ENCODE measurements at places on chromosomes 12 and 14.

DNA sequence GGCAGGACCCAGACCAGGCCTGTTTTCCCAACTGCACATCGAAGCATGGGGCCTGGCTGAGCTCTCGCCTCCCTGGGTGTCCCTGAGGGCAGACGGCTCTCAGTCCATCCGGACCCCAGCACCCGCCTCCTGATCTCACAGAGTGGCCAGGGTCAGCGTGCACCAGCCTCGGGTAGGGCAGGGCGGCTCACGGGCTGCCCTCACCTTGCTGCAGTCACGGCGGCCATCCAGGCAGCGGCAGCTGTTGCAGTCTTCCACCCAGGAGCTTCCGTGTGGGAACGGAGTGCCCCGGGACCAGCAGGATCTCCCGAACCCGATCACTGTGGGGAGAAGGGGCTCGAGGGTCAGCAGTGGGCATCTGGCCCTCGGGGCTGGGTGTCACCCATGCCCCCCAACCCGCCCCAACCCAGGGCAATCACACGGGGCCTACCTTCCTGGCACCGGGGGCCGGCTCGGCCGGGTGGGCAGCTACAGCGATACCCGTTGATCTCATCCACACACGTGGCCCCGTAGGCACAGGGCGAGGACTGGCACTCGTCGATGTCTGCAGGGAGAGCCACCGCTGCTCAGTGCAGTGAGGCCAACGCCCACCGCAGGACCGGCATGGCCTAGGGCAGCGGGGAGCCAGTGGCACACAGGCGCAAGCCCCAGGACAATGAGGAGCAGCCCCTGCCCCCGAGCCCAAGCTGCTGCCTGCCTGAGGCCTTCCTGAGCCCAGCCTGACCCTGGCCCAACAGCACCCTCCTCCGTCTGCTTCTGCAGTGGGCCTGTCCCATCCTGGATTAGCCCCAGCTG, 22.2 kb downstream of the JAG2 start:
- no peak for DNase-seq

GRCh38 chr14:39991041-39991440, 558.8 kb upstream of the FBXO33 start:
- peak; percentile 41 for DNase-seq

DNA sequence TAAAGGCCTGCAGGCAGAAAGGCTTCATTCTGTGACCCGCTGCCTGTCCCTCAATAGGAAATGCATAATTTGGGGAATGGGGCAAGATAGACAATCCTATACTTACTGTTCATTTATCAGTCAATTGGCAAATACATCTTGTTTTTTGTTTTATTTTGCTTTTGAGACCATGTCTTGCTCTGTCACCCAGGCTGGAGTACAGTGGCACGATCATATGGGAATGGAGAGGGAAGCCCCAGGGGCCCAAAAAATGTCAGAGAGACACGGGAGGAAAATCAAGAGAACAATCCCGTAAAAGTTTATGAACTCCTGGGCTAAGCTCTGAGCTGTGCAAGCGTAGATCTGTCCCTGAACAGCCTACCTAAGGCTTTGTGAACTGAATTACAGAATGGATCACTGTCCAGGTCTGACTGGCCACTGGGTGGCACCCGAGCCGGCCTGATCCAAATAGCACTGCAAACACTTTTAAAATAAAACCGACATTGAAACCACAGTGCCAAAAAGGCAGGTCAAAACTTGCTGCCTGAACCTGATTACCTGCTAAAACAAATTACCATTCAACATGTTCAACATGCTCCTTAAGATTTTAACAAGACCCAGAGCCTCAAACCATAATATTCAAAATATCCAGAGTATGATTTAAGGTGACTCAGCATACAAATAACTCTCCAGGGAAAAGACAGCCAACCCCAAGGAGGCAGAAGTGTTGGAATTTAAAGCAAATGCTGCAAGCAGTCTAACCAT, 11.8 kb downstream of the COPS7A start:
- DNase-seq = peak; percentile 46

GRCh38 chr12:95918194-95918993, 24.0 kb downstream of the CCDC38 start:
- DNase-seq = peak; percentile 16

- no peak for DNase-seq
These were observed 251.5 kb downstream of the FOXN3 start for GRCh38 chr14:89165189-89166181.

DNA sequence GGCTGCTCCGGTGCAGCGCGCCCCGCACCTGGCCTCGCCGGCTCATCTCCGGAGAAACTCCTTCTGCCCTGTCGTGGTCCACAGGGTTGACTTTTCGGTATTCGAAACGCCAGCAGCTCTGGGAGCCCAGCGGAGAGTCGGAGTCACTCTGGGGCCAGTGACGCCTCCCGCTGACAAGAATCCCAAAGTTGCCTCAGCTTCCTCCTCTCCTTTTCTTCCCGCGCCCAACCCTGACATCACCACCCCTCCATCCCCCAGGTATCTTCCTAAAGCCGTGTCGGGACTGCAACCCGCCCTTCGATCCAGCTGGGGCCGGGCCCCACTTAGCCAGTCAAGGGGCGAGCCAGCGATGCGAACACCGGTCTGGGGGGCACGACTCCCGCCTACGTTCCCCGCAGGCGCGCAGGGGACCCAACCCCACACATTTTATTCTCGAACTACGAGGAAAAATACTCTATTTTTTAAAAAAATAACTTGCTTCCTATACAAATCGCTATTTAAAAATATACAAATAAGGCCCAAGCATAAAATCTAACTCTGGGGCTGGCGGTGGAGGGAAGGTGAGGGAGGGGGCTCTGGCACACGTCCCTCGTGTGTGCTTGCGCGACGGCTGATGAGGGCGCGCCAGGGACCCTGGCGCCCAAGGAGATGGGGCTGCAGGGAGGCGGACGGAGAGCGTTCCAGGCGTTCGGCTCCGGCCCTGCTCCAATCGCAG, 2.1 kb downstream of the NKX2-8 start:
- no peak for DNase-seq

DNA sequence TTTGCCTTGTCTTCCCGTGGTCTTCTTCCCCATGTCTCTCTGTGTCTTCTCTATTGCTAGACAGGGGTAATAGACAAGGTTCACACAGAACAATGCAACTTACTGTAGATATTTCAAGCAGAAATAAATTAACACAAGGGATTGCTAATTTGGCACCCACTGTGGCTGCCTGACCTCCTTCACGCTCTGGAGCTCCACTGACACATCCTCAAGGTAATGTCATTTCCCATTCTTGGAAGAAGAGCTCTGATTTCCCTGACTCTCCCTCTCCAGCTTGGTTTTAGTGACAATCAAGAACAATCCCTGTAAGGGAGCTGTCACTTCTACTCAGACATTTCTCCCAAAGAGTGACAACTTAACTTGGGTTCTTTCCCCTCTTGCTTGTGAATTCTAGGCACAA, 105.4 kb upstream of the NAP1L1 start:
- DNase-seq = no peak

GRCh38 chr12:15853877-15854276, 28.3 kb upstream of the STRAP start:
- DNase-seq = no peak

- peak; percentile 86 for DNase-seq
These were observed 274.0 kb downstream of the SLC15A4 start for GRCh38 chr12:128549601-128550218.

DNA sequence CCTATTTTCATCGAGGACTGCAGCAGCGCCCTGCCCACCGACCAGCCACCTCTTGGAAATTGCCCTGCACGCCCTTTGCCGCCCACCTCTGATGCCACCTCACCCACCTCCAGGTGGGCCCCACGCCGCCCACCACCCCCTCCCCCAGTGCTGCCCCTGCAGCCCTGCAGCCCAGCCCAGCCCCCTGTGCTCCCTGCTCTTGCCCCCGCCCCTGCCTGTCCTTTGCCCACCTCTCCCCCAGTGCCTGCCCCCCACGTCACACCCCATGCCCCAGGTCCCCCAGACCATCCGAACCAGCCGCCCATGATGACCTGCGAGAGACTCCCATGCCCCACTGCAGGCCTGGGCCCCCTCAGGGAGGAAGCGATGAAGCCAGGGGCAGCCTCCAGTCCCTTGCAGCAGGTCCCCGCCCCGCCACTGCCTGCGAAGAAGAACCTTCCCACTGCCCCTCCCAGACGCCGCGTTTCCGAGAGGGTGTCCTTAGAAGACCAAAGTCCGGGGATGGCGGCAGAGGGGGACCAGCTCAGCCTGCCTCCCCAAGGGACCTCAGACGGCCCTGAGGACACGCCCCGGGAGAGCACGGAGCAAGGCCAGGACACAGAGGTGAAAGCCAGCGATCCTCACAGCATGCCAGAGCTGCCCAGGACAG, 96.5 kb downstream of the LGMN start:
- no peak for DNase-seq

DNA sequence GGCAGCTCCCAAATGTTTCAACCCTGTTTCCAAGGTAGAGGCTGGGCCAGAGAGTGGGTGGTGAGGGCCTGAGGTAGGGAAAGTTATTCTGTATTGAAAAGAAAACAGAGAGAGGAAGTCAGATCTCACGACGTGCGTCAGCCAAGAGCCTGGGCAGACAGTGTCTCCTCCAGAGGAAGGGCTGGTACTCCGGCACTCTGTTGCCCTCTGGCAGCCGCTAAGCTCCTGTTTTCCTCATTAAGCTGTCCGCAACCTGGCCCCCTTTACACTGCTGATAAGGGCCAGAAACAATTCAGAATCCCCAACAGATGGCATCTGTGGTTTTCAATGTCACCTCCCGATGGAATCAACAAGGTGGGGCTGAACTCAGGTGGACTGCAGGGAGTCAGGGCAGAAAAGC, 26.0 kb upstream of the LTBP2 start:
- DNase-seq = no peak

DNA sequence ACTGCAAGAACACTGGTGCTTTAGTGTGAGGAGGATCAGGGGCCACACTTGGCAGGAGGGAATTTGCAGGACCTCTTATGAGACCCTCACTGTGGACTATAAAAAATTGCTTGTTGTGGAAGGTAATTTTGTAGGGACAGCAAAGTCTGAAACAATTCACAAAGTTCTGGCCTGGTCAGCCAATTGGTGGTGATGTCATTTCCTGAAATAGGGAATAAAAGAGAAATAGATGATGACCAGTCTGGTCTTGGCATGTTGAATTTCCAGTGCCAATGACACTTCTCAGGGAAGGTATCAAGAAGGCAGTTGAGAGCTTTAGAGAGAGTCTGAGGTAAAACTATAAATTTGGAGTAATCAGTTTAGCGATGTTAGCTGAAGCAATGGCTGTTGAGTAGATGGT, 129.3 kb upstream of the LMNTD1 start:
- no peak for DNase-seq

DNA sequence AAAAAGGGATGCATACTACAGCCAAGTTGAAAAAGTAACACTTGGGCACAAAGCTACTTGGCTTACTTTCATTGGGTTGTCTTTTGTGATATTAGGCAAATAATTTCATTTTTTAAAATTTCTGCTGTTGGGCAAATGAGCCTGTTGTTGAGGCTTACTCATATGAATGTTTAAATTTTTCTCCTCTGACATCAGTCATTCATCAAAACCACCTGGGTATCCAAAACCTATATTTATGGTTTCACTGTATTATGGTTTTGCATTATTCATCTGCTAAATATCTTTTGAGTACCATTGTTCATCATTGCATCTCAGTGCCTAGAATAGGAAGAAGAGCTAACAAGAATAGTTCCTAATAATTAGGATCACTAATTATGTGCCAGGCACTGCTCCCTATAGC, 28.1 kb downstream of the DYRK2 start:
- DNase-seq = no peak

- no peak for DNase-seq
These were observed 279.3 kb upstream of the PDE3A start for GRCh38 chr12:20089077-20089476.

- no peak for DNase-seq
These were observed 31.2 kb upstream of the RBM19 start for GRCh38 chr12:113997365-113997764.

GRCh38 chr14:54094765-54095164, 138.1 kb upstream of the BMP4 start:
- no peak for DNase-seq

- DNase-seq = no peak
These were observed 8.0 kb downstream of the DGKA start for GRCh38 chr12:55938826-55939501.

- DNase-seq = no peak
These were observed 74.8 kb downstream of the LGMN start for GRCh38 chr14:92673601-92674150.

- no peak for DNase-seq
These were observed 1.8 kb downstream of the EID3 start for GRCh38 chr12:104305349-104305748.

DNA sequence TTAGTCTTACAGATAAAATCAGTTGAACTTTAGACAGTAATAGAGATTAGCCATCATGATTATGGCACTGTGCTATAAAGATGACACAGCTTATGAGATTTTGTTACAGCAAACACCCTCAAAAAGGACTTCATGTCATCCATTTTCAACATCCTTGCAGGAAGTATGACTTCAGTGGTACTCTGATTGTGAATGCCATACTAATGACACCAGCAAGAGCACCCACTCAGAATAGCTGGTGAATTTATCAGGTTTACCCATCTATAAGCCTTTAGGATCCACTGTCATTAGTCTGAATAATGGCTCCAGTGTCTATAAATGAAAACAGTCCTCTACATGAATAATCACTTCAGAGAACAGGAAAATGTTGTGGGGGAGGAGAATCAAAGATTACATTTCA, 615.2 kb downstream of the RPS29 start:
- DNase-seq = no peak

All from NCI-H526 treated with DMSO at 0.1 percent for 48 hours (cell line).